ENCODE measurements at places on chromosomes 5 and 9.

DNA sequence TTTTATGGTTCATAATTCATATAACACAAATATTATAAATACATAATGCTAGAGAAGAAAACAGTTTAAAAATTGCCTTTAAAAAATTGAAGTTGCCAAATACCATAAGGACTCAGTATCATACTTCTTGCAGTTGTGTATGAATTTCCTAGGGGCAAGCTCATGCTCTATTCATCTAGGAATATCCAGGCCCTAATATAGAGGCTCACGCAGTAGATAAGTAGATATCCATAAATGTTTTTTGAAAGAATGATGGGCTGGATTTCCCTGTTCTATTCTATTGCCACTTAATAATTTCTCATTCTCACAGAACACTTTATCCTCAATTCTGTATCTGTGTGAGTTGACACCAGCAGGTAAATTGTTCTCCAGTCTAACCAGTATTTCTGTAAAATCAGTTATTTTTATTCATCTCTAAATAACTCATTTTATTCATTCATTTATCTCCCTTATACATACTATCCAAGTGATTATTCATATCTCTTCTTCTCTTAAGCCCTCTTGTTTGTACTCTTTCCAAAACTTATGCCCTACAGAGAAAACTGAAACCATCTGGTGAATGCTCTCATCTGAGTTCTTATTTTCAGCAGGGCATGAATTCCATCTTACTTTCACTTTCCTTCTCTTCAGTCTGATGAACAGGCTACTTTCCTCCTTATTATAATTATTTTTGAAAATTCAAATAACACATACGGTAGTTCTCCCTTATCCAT is 97.1 kb downstream of the SLC44A1 start:
- DNase-seq: no peak

GRCh38 chr9:19074836-19075235 is 25.6 kb downstream of the RRAGA start:
- DNase-seq: no peak

DNA sequence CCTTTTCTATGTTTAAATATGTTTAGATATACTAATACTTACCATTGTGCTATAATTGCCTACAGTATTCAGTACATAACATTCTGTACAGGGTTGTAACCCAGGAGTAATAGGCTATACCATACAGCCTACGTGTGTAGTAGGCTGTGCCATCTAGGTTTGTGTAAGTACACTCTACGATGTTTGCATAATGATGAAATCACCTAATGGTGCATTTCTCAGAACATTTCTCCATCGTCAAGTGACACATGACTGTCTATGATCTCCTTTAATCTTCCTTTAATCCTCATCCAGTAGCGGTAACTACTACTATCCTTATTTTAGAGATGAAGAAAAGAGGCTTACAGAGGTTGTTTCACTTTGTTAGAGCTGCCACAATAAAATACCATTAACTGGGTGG is 369.2 kb downstream of the PLK2 start:
- DNase-seq: no peak

- DNase-seq: no peak
These were observed 68.1 kb downstream of the GALNT10 start for GRCh38 chr5:154258531-154259217.

- no peak for DNase-seq
These were observed 757 bp downstream of the CDC26 start for GRCh38 chr9:113274474-113275156.

Data from activated CD8-positive, alpha-beta memory T cell treated with anti-CD3 and anti-CD28 coated beads, Interleukin-2, amount 10 ng/mL, durations not matched to agents 7 days and 5 days (primary cell).